ENCODE measurements at places on chromosomes 1 and 21. TPM values are rescaled to one million over a fixed set of nuclear protein-coding genes. Genes with fewer than 3 reads are reported as not detected.

HIVEP3 gene
- 3.9 TPM for total RNA-seq

RGSL1 gene
- not detected for total RNA-seq

TTLL7 gene
- total RNA-seq = 3.4 TPM

CYP4Z1 gene
- total RNA-seq = not detected

SGIP1 gene
- not detected for total RNA-seq

DUSP12 gene
- 46.7 TPM for total RNA-seq

NUP210L gene
- total RNA-seq = not detected

SPRR2A gene
- not detected for total RNA-seq

SMPDL3B gene
- 1.5 TPM for total RNA-seq

RGL1 gene
- 0.68 TPM for total RNA-seq

NMNAT2 gene
- total RNA-seq = 0.47 TPM

KANK4 gene
- total RNA-seq = 0.74 TPM

RCC2 gene
- total RNA-seq = 58.9 TPM

MNDA gene
- total RNA-seq = not detected

Data from A549 treated with GW870086 at 1 μM for 4 hours (cell line).